Stimulated activated naive B cell treated with anti-CD40 and anti-IgM and Interleukin-4, amounts not matched to agents 10 μg/mL and 1 μg/mL and 100 μg/mL, for 72 hours (primary cell): ENCODE measurements at places on chromosomes 16 and 17.

DNA sequence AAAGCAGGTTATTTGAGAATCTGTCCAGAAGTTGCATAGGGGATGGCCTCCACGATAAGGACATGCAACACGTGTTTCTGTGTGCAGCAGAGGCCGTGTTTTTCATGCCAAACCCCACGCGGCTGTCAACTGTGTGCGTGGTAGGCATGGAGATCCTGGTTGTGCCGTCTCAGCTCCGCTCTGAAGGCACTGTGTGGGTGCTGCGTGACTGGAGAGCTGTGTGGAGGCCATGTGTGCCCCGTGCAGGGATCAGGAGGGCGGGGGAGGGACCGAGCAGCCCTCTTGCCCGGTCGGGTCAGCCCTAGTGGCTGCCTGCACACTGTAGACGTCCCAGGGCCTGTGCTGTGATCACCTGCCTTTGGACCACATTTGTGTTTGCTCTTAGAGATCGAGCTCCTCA, 74.5 kb downstream of the SEC14L1 start:
- no peak overlapping the region for H3K27ac ChIP-seq
- no peak overlapping the region for H3K4me3 ChIP-seq
- no peak for DNase-seq
- peaks cover 78% of the 10 kb centered on the region for H3K36me3 ChIP-seq

- no peaks in the 10 kb centered on the region for H3K36me3 ChIP-seq
- H3K27me3 ChIP-seq: no peaks in the 10 kb centered on the region
- H3K4me3 ChIP-seq: no peak overlapping the region
- peaks cover 4% of the 10 kb centered on the region for H3K4me1 ChIP-seq
Observed at GRCh38 chr16:72903176-72903575, 144.8 kb downstream of the ZFHX3 start.

GRCh38 chr16:86631444-86631843, 53.1 kb downstream of the FOXL1 start:
- no peaks in the 10 kb centered on the region for H3K4me1 ChIP-seq
- H3K27ac ChIP-seq: no peak overlapping the region
- H3K4me3 ChIP-seq: no peak overlapping the region
- H3K36me3 ChIP-seq: no peaks in the 10 kb centered on the region
- DNase-seq: no peak

- peaks cover 17% of the 10 kb centered on the region for H3K36me3 ChIP-seq
- peaks cover 23% of the 10 kb centered on the region for H3K4me1 ChIP-seq
Observed at GRCh38 chr17:82490512-82491195, 28.9 kb upstream of the FOXK2 start.

- no peaks in the 10 kb centered on the region for H3K27me3 ChIP-seq
- no peak overlapping the region for H3K27ac ChIP-seq
- H3K4me1 ChIP-seq: peaks cover 11% of the 10 kb centered on the region
- no peak for DNase-seq
Observed at GRCh38 chr16:69413045-69413664, 11.3 kb upstream of the CYB5B start.

GRCh38 chr16:89602273-89602951, 11.0 kb upstream of the DPEP1 start:
- peak overlapping the region; percentile 51 for H3K4me3 ChIP-seq
- H3K27ac ChIP-seq: no peak overlapping the region
- H3K27me3 ChIP-seq: peaks cover 5% of the 10 kb centered on the region
- H3K36me3 ChIP-seq: no peaks in the 10 kb centered on the region

DNA sequence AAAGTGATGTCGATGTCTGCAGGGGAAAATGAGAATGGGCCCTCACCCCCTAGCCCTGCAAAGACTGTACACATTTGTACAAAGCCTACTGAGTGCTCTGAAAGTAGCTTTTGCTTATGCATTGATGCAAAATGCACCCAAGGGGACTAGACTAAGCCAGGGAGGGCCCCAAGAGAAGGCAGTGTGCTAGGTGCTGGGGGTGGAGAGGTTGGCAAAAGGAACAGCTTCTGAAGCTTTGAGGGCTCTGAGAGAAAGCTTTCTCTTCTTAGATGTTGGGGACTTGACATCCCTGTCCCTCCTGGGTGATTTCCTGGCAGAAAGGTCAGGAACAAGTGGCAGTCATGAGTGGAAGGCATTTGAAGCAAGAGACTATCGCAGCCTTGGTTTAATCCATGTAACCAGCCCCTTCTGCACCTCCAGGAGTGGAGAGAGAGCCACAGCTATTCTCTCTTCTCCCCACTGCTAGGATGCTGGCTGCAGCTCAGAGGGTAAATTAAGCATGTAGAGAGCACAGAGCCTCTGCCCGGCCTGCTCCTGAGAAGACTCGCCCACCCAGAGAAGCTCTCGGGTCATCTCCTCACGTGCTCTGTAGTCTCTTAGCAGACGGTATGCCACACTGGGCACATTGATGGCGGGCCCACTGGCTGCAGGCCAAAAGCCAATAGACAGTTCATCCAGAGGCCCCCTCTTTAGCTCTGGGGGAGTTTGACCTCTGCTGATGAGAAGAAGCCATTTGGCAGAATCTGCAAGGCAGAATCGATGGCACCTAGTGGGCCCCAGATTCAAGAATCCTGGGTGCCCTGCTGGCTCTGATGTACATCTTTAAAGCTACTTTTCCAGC, 221.4 kb downstream of the MSI2 start:
- no peak for DNase-seq
- H3K36me3 ChIP-seq: peaks cover 22% of the 10 kb centered on the region
- H3K4me1 ChIP-seq: peaks cover 27% of the 10 kb centered on the region
- H3K27ac ChIP-seq: peak overlapping the region; percentile 62
- no peak overlapping the region for H3K4me3 ChIP-seq

DNA sequence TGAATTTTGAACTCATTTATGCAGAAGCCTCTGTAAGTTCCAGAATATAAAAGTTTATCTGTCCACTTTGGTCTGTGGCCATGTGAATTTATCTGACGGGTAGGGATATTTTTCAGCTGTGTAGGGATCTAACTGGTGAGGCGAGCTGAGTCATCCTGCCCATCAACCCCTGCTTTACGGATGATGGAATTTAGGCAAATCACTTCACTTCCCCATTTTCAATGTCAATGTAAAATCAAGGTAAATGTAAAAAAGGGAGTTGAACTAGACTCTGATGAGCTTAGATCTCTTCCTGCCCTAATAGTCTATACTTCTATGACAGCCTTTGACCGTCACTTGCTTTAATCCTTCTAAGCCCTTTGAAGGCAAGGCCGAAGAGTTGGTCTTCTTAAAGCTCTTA, 2.6 kb downstream of the SLC16A6 start:
- peak overlapping the region; percentile 92 for H3K27ac ChIP-seq
- H3K4me1 ChIP-seq: peaks cover 28% of the 10 kb centered on the region
- peak; percentile 43 for DNase-seq
- peak overlapping the region; percentile 39 for H3K4me3 ChIP-seq
- H3K36me3 ChIP-seq: no peaks in the 10 kb centered on the region
- no peaks in the 10 kb centered on the region for H3K27me3 ChIP-seq

GRCh38 chr17:75227729-75228128, 22.2 kb downstream of the NUP85 start:
- H3K4me1 ChIP-seq: peaks cover 5% of the 10 kb centered on the region
- DNase-seq: no peak
- no peak overlapping the region for H3K4me3 ChIP-seq
- H3K27ac ChIP-seq: no peak overlapping the region
- no peaks in the 10 kb centered on the region for H3K27me3 ChIP-seq
- peaks cover 42% of the 10 kb centered on the region for H3K36me3 ChIP-seq

- no peaks in the 10 kb centered on the region for H3K4me1 ChIP-seq
- DNase-seq: no peak
- H3K27ac ChIP-seq: no peak overlapping the region
- H3K4me3 ChIP-seq: no peak overlapping the region
Observed at GRCh38 chr17:33225509-33225908, 67.6 kb downstream of the ASIC2 start.

- no peaks in the 10 kb centered on the region for H3K36me3 ChIP-seq
- no peak overlapping the region for H3K4me3 ChIP-seq
- no peak overlapping the region for H3K27ac ChIP-seq
Observed at GRCh38 chr17:50283246-50283645, 9.0 kb downstream of the TMEM92 start.

GRCh38 chr16:47888734-47889133, 267.1 kb downstream of the ABCC12 start:
- H3K27ac ChIP-seq: no peak overlapping the region
- H3K4me3 ChIP-seq: no peak overlapping the region
- no peaks in the 10 kb centered on the region for H3K36me3 ChIP-seq

- no peaks in the 10 kb centered on the region for H3K27me3 ChIP-seq
- no peak for DNase-seq
- no peak overlapping the region for H3K4me3 ChIP-seq
- peaks cover 16% of the 10 kb centered on the region for H3K36me3 ChIP-seq
- no peak overlapping the region for H3K27ac ChIP-seq
Observed at GRCh38 chr16:48378836-48379235, 6.4 kb downstream of the SIAH1 start.

- no peaks in the 10 kb centered on the region for H3K36me3 ChIP-seq
- H3K27me3 ChIP-seq: peaks cover 36% of the 10 kb centered on the region
- DNase-seq: no peak
- peaks cover 10% of the 10 kb centered on the region for H3K4me1 ChIP-seq
Observed at GRCh38 chr16:85250147-85250463, 137.8 kb upstream of the CIBAR2 start.

DNA sequence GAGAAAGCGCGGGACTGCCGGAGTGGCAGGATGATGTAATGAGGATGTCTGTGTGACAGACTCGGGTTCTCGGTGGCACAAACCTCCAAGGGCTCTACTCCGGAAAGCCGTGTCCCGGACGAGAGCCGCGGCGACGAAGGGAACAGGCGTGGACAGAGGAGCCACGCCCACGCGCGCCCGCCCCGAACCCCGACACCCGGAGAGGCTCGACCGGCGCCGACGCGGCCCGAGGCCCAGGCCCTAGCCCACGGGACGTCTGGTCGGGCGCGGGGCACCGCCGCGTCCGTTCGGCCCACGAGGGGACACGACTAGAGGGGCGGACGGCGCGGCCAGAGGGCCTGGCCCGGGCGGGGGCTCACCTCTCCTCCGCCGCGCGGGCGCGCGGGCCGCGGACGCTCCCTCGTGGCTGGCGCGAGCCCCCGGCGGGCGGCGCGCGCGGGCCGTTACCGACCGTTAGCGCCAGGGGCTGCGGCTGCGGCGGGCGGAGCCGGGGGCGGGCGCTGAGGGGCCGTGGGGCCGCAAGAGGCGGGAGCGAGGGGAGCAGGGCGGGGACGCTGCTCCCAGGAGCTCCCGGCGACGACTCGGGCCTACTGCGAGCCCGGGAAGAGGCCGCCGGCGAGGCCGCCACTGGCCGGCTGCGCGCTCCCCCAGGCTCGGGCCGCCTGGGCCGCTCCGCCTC, 2.1 kb upstream of the IRX5 start:
- no peak overlapping the region for H3K27ac ChIP-seq
- peaks cover 11% of the 10 kb centered on the region for H3K36me3 ChIP-seq
- peak overlapping the region; percentile 86 for H3K4me3 ChIP-seq

- no peak overlapping the region for H3K27ac ChIP-seq
- no peak for DNase-seq
- no peaks in the 10 kb centered on the region for H3K27me3 ChIP-seq
- no peak overlapping the region for H3K4me3 ChIP-seq
Observed at GRCh38 chr17:791829-792228, 9.7 kb downstream of the MRM3 start.

- no peak for DNase-seq
- H3K4me1 ChIP-seq: no peaks in the 10 kb centered on the region
- H3K36me3 ChIP-seq: no peaks in the 10 kb centered on the region
Observed at GRCh38 chr16:24381470-24382118, 125.5 kb downstream of the CACNG3 start.

DNA sequence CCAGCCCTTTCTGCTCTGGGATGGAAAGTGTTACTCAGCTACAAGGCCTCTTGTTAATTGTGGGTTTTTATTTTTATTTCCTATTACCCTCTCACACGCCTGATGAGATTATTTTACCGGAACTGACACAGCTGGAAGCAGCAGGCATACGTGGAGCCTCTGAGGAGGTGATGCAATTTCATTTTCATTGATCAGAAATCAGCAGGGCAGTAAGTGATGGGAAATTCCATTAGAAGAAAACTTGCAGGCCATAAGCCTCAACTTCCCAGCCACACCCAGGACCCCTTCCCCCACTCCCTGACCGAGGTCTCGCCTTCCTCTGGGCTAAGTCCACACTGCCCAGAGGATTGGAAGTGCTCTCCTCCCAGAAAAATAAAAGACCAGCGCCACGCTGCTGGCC, 69.7 kb downstream of the ZFHX3 start:
- H3K27ac ChIP-seq: no peak overlapping the region
- DNase-seq: no peak
- no peaks in the 10 kb centered on the region for H3K27me3 ChIP-seq
- peaks cover 23% of the 10 kb centered on the region for H3K4me1 ChIP-seq

- no peak overlapping the region for H3K4me3 ChIP-seq
- H3K27ac ChIP-seq: no peak overlapping the region
- no peak for DNase-seq
Observed at GRCh38 chr16:14320406-14320805, 249.3 kb downstream of the MRTFB start.

- H3K4me1 ChIP-seq: peaks cover 20% of the 10 kb centered on the region
- DNase-seq: no peak
- peak overlapping the region; percentile 100 for H3K4me3 ChIP-seq
- peaks cover 5% of the 10 kb centered on the region for H3K36me3 ChIP-seq
- H3K27ac ChIP-seq: peak overlapping the region; percentile 95
Observed at GRCh38 chr17:30832438-30833124, 815 bp downstream of the ATAD5 start.

GRCh38 chr17:50690887-50691549, 16.7 kb downstream of the ANKRD40 start:
- no peak overlapping the region for H3K4me3 ChIP-seq
- peaks cover 5% of the 10 kb centered on the region for H3K4me1 ChIP-seq
- peaks cover 4% of the 10 kb centered on the region for H3K27me3 ChIP-seq
- no peak for DNase-seq

- DNase-seq: no peak
- no peaks in the 10 kb centered on the region for H3K36me3 ChIP-seq
- peaks cover 9% of the 10 kb centered on the region for H3K4me1 ChIP-seq
Observed at GRCh38 chr16:88348377-88349152, 34.2 kb upstream of the ZNF469 start.

- no peaks in the 10 kb centered on the region for H3K27me3 ChIP-seq
- H3K36me3 ChIP-seq: peaks cover 27% of the 10 kb centered on the region
- no peak for DNase-seq
- peaks cover 7% of the 10 kb centered on the region for H3K4me1 ChIP-seq
- H3K4me3 ChIP-seq: peak overlapping the region; percentile 97
- H3K27ac ChIP-seq: peak overlapping the region; percentile 79
Observed at GRCh38 chr17:16351831-16352230, 1.4 kb downstream of the CENPV start.

- no peak for DNase-seq
- peaks cover 4% of the 10 kb centered on the region for H3K36me3 ChIP-seq
- peak overlapping the region; percentile 59 for H3K27ac ChIP-seq
- peaks cover 5% of the 10 kb centered on the region for H3K27me3 ChIP-seq
Observed at GRCh38 chr16:89184677-89184932, 13.1 kb downstream of the CDH15 start.

DNA sequence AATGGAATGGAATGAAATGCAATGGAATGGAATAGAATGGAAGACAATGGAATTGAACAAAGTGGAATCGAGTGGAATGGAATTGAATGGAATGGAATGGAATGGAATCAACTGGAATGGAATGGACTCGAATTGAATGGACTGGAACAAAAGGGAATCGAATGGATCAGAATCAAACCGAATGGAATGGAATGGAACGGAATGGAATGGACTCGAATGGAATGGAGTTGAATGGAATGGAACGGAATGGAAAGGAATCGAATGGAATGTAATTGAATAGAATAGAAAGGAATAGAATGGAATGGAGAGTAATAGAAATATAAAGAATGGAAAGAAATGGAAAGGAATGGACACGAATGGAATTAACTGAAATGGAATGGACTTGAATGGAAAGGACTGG, 475.2 kb upstream of the WSB1 start:
- H3K4me3 ChIP-seq: no peak overlapping the region
- no peaks in the 10 kb centered on the region for H3K36me3 ChIP-seq
- H3K27me3 ChIP-seq: no peaks in the 10 kb centered on the region

GRCh38 chr17:29645515-29646051, 22.9 kb upstream of the CORO6 start:
- peaks cover 52% of the 10 kb centered on the region for H3K36me3 ChIP-seq
- no peaks in the 10 kb centered on the region for H3K27me3 ChIP-seq
